ENCODE measurements at places on chromosomes 13 and 19. TPM values are rescaled to one million over a fixed set of nuclear protein-coding genes. Genes with fewer than 3 reads are reported as not detected.

DNA sequence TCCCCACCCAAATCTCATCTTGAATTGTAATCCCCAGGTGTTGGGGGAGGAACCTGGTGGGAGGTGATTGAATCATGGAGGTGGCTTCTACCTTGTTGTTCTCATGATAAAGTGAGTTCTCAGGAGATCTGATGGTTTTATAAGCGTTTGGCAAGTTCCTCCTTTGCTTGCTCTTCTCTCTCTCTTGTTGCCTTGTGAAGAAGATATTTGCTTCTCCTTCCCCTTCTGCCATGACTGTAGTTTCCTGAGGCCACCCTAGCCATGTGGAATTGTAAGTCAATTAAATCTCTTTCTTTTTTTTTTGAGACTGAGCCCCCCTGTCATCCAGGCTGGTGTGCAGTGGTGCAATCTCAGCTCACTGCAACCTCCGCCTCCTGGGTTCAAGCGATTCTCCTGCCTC is 34.4 kb downstream of the VSTM1 start:
- no peak for DNase-seq
- no peaks in the 10 kb centered on the region for H3K4me1 ChIP-seq
- no peak overlapping the region for H3K27ac ChIP-seq
- no peak overlapping the region for H3K4me3 ChIP-seq
- H3K36me3 ChIP-seq = no peaks in the 10 kb centered on the region

AP2A1 gene
- 125 TPM for total RNA-seq

DNA sequence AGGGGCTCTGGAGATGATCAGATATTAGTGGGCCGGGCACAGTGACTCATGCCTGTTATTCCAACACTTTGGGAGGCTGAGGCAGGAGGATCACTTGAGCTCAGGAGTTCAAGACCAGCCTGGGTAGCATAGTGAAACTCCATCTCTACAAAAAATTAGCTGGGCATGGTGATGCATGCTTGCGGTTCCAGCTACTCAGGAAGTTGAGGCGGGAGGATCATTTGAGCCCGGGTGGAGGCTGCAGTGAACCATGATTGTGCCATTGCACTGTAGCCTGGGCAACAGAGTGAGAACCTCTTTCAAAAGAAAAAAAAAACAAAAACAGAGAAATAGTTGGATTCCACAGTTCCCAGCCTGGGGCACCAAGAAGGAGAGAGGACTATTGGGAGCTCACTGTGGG is 17.9 kb upstream of the SHFL start:
- H3K4me1 ChIP-seq = no peaks in the 10 kb centered on the region
- no peak overlapping the region for H3K4me3 ChIP-seq
- DNase-seq = no peak
- H3K27me3 ChIP-seq = peaks cover 11% of the 10 kb centered on the region
- no peaks in the 10 kb centered on the region for H3K36me3 ChIP-seq
- H3K27ac ChIP-seq = no peak overlapping the region

GRCh38 chr19:44845612-44846454 is at the start of gene NECTIN2:
TSS of gene NECTIN2 (plus strand) at chr19:44846297. CDS start at chr19:44846526, 229 bp downstream.
- peak within 1 kb of the TSS; percentile 93 for H3K27ac ChIP-seq
- no peaks in the 10 kb centered on the region for H3K27me3 ChIP-seq
- peak; percentile 97 for DNase-seq

DNA sequence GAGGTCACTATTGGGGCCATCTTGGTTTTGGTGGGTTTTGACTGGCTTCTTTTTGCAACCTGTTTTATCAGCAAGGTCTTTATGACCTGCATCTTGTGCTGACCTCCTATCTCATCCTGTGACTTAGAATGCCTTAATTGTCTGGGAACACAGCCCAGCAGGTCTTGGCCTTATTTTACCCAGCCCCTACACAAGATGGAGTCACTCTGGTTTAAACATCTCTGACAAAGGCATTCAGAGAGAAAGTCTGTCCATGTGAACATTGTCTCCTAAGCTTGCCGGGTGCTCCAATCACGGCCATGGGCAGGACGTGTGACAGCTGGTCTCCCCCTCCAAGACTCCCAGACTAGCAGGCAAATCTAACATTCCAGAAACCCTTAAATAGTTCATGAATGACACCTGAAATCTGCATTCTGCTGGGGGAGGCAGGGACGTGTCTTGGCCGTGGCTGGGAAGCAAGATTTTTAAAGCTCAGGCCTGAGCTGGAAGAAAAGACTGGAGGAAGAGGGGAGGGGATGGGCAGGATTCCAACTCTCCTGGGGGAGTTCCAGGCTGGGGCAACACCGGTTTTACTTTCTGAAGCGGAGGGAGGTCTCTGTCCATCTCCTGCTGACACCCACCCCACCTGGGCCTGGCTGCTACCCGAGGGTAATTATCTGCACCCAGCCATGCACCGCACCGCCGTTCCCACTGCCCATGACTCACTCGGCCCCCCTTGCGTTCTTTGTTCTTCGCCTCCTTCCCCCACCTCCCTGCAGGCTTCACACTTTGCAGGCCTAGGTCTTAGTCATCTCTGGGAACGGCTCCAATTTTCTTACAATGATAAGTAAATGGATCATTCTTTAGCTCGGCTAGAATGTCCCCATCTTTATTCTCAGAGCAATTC is 11.6 kb upstream of the OR1M1 start:
- H3K4me1 ChIP-seq = no peaks in the 10 kb centered on the region
- no peak for DNase-seq
- H3K27me3 ChIP-seq = no peaks in the 10 kb centered on the region
- no peaks in the 10 kb centered on the region for H3K36me3 ChIP-seq
- H3K4me3 ChIP-seq = no peak overlapping the region

ZNF628 gene
- total RNA-seq = 16.3 TPM

IL4I1 gene
- total RNA-seq = 0.15 TPM

ZIC2 gene
- total RNA-seq = not detected

DNA sequence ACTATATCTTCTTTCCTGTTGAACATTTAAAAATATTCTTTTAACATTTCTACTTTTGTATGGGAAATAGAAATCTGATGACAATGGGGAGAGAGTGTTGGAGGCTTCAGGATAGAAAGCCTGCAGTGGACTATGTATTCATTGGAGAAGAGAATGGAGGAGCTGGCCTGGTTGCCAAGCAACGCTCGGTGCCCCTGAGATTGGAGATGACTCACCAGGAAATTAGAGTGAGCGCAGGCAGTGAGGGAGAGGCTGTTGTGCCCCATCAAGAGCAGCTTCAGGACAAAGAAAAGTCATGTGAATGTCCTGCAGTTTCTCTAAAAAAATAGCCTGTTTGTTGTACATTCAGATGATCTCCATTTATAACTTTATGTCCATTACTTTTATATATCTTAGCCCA is 48.7 kb upstream of the ZNF835 start:
- no peak overlapping the region for H3K27ac ChIP-seq
- no peak for DNase-seq
- no peaks in the 10 kb centered on the region for H3K27me3 ChIP-seq
- H3K4me3 ChIP-seq = no peak overlapping the region
- no peaks in the 10 kb centered on the region for H3K4me1 ChIP-seq

C19orf38 gene
- total RNA-seq = 2.2 TPM

DNA sequence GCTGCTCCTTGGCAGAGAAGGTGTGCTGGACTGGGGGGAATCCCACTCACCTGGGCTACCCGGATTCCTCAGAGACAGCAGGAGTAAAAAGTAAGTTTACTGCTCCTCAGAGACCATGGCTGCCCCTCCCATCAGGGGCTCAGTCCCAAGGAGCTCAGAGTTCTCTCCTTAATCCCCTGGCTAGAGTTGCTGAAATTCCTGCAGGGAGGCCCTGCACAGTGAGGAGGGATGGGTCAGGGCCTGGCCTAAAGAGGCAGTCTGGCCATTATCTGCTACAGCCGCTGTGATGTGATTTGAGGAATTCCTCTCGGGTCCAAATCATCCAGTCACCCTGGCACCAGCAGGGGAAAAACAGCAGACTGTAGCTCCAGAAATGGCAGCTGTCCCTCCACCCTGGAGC is 502.5 kb downstream of the PCDH17 start:
- H3K27ac ChIP-seq = no peak overlapping the region
- no peak for DNase-seq
- H3K36me3 ChIP-seq = no peaks in the 10 kb centered on the region
- no peaks in the 10 kb centered on the region for H3K27me3 ChIP-seq

DNA sequence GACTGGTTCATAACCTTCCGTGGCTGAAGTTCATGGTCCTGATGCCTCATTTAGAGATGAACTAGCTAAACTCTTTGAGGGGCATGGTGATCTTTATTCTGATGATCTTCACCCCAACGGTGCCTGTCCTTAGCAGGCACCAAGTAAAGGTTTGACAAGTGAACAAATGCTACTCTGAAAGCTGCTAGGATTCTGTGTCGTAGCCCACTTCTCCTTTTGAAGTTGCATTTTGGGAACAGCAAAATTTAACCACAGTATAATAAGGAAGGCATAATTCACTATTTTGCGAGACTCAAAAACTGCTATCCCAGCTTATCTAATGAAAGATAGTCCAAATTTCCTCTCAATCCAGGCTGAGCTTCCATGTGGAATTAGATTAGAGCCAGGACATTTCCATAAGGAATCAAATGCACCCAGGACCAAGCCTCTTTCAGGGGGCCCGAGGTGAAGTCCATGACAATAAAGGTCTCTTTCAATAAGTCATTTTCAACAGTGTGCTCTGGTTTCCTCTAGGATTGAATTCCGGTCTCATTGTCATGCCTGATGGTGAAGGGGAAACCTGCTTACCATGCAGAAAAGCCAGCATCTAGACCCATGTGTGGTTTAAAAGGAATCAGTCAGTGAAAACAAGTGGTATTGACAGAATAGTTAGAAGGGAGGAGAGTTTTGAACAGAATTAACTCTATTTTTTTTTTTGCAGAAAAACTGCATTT is 23.1 kb downstream of the SIAH3 start:
- H3K4me3 ChIP-seq = no peak overlapping the region
- no peak for DNase-seq
- no peak overlapping the region for H3K27ac ChIP-seq
- no peaks in the 10 kb centered on the region for H3K27me3 ChIP-seq

SLC25A41 gene
- 0.42 TPM for total RNA-seq

ZNF99 gene
- not detected for total RNA-seq

DNA sequence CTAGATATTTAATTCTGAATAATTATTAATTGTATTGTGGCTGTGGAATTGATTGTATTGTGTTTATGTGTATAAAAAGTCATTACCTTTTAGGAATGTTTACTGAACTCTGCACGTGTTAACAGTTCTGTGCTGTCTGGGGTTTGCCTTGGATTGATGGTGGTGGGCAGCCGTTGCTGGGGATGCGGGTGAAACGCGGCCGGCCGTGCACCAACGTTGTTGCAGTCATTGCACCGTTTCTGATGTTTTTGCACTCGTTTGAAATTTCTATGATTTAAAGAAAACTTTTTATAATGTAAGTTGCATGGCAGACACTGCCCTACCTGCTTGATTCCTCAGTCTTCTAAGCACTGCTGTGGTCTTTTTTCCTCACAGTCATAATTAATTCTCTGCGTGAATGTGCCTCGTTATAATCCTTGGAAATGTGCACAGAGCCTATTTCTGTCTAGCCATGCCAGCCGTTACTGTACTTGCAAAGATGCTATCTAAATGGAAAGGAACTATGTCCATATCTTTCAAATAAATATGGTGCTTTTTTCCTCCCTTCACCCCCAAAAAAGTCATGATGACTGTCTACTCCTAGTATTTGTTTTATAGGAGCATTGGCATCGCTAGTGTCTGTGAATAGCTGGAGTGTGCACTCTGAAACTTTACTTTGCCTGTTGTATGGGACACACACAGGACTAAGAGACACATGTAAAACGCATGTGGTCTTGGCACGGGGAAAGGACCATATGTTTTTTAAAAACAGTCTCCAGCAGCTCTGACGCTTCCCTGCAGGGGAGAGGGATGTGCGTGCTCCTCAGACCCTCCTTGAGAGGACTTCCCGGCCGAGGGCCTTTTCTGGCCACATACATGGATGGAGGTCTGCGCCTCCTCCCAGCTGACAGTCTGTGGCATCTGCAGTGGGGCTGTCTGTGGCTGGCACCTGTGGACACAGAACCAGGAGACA is 40.7 kb upstream of the MCF2L start:
- H3K36me3 ChIP-seq = no peaks in the 10 kb centered on the region
- H3K27ac ChIP-seq = no peak overlapping the region
- peaks cover 19% of the 10 kb centered on the region for H3K27me3 ChIP-seq
- no peaks in the 10 kb centered on the region for H3K4me1 ChIP-seq
- no peak for DNase-seq
- H3K4me3 ChIP-seq = no peak overlapping the region

DNA sequence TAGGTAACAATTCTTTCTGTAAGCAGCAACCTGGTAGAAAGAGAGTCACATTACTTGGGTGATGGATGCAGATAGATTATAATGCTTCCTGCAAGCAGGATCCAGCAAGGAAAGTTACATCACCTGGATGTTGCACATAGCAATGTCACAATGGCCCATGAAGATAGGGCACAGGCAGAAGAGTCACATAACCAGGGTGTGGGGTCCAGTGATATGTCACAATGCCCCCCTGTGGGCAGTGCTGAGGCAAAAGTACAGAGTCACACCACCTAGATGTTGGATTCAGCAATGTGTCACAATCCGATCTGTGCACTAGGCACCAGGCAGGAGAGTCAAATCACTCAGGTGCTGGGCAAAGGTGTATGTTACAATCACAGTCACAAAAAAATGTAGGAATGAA is 4.0 kb upstream of the ZNF43 start:
- no peak for DNase-seq
- H3K4me3 ChIP-seq = no peak overlapping the region
- H3K27ac ChIP-seq = no peak overlapping the region
- no peaks in the 10 kb centered on the region for H3K27me3 ChIP-seq

DNA sequence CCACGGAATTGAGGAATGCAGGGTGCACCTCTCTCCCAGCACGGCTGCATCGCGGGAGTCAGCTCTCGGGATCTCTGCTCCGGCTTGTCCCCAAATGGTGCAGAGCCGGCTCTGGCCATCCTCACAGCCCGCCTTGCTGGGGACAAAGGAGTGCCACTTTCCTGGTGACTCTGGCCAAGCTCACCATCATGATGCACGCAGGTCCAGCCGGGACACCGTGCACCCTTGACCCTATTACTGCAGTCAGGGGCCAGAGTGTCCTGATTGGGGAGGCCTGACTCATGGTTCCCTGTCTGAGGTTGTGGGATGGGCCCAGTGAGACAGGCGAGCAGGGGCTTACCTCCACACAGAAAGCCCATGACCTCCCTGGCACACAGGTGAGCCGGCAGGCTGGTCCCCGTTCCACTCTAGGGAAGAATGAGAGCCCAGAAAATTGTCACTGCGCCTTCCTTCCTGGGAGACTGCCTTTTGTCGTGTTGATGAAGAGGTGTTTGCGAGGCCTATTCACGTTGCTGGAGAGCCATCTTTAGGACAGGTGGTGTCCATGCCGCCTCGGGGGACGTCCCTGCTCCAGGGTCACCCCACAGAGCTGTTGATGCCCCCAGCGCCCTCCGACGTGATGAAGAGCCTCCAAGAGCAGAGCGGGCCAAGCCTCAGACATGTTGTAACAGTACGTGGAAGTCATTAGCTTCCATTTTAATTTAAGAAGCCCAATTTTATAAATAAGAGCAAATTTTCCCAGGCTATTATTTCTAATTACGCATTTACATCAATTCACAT is 18.5 kb upstream of the VSTM2B start:
- H3K27ac ChIP-seq = no peak overlapping the region
- no peaks in the 10 kb centered on the region for H3K4me1 ChIP-seq
- DNase-seq = no peak
- peaks cover 3% of the 10 kb centered on the region for H3K27me3 ChIP-seq

GRCh38 chr13:99640260-99640659 is 139.0 kb downstream of the TM9SF2 start:
- no peaks in the 10 kb centered on the region for H3K27me3 ChIP-seq
- no peaks in the 10 kb centered on the region for H3K4me1 ChIP-seq
- no peak overlapping the region for H3K27ac ChIP-seq
- DNase-seq = no peak
- no peaks in the 10 kb centered on the region for H3K36me3 ChIP-seq

NLRP12 gene
- total RNA-seq = 0.52 TPM

Measured in gastrocnemius medialis (tissue), 4 donors.